ENCODE measurements at places on chromosomes 7 and 10. TPM values are rescaled to one million over a fixed set of nuclear protein-coding genes. Genes with fewer than 3 reads are reported as not detected.

The CLRN3 gene
- not detected for total RNA-seq

DNA sequence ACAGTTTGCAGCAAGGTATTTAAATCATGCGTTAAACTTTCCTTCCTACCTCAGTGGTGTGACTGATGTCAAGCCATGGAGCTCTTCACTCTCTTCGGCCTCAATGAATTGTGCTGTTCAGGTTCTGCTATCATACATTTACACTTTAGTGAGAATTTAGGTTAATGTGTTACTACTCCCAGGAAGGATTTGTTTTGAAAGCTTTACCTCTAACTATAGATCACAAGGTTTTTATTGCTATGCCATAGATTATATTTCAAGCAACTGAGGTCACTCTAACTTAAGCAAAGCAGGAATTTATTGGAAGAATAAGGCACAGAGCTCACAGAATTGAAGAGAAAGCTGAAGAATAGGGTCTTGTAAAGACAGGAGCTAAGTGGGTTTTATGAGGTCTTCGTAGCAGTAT is 11.0 kb upstream of the ADD3 start:
- no peak for DNase-seq

The PIP gene
- total RNA-seq, result not detected

The LIPJ gene
- not detected for total RNA-seq

The MYL10 gene
- not detected for total RNA-seq

DNA sequence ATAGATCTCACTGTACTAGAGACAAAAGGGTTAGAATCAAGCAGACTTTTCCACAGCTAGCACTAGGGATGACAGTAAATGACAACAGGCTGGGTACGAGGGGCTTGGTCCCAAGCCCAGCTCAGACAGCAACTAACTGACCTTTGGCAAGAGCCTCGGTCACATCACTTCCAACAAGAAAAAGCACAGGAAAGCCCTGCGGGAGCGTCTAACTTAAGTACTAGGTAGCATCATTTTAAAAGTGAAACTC is 22.8 kb downstream of the CALML3 start:
- no peak for DNase-seq

DNA sequence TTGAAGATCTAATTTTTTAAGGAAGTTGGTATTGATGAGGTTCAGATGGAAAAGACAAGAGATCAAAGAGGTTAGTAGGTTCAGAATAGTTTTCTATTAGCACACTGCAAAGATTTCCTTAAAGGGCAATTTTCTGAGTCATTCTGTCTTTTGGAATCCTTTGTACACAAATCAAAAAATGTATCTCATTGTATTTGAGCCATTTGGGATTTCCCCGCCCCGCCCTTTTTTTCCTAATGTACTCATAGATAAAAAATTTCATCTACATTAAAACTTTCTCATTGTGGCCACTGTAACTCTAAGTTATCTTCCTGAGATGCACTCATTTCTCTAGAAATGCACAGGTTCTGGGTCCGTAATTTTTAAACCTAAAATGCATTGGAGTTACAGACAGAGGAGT is 12.1 kb downstream of the GIMAP6 start:
- DNase-seq, result peak; percentile 51

GRCh38 chr10:96292971-96293920 is 11.0 kb upstream of the DNTT start:
- no peak for DNase-seq

DNA sequence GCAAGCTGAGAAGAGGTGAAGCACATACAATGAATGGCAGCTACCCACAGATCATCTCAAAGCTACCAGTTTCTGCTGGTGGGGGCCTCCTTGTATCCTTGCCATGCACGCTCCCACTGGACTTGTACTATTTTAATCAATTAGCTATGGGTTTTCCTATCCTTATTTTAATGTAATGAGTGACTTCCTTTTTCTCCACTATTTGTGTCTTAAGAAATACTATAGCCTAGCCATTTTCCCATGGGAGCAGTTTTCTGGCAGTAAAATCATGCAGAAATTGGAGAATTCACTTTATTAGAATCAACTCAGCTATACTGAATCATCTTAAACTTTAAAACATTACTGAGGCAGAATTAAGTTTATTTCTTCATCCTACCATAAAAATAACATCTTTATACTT is 73.5 kb downstream of the CTNNA3 start:
- no peak for DNase-seq

- no peak for DNase-seq
Measured at GRCh38 chr10:121309164-121309563, 289.1 kb downstream of the FGFR2 start.

- DNase-seq, result no peak
Measured at GRCh38 chr7:137245890-137246289, 97.6 kb downstream of the PTN start.

DNA sequence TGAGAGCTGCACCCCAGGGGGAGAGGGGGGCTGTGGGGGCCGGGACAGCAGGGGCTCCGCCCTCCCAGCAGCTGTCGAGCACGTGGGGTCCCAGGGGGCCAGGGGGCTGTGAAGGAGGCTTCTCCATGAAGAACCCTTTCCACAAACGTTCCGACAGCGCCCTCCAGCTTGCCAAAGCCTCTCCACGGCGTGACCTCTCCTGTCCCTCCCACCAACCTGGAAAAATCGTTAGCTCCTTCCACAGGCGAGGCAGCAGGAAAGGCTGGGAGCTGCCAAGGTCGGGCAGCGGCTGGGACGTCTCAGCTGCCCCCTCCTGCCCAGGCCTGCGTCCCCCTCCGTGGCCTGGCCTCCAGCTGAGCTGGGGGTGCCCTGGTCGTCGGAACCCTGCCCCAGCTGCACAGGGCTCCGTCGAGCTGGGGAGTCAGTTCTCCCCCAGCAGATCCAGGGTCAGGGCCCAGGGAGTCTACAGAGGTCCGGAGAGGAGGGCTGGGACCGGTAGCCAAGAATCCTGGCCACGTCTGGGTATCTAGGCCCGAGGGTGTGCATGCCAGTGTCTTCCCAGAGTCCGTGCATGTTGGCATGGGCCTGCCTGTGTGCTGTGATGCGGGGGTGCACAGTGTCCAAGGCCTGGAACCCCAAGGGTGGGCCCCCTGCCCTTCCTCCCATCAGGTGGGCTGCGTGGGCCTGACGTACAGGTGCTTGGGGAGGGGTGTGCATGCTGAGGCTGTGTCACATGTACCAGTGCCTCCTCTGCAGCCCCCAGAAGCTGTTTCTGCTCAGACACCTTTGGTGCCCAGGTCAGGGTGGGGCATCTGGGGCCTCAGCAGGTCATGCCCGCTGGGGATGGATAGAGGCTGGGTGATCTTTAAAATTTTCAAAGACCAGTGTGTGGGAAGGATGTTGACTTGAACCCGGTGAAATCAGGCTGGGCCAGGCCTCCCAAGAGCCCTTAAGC is 66.5 kb downstream of the UNCX start:
- no peak for DNase-seq

GRCh38 chr7:135620980-135621850 is 41.1 kb upstream of the STMP1 start:
- peak; percentile 41 for DNase-seq

GRCh38 chr7:52648872-52649271 is 386.6 kb upstream of the POM121L12 start:
- DNase-seq, result no peak

GRCh38 chr10:37976880-37977203 is 395 bp upstream of the ZNF25 start:
- no peak for DNase-seq

The ZNF22 gene
- 37.6 TPM for total RNA-seq

DNA sequence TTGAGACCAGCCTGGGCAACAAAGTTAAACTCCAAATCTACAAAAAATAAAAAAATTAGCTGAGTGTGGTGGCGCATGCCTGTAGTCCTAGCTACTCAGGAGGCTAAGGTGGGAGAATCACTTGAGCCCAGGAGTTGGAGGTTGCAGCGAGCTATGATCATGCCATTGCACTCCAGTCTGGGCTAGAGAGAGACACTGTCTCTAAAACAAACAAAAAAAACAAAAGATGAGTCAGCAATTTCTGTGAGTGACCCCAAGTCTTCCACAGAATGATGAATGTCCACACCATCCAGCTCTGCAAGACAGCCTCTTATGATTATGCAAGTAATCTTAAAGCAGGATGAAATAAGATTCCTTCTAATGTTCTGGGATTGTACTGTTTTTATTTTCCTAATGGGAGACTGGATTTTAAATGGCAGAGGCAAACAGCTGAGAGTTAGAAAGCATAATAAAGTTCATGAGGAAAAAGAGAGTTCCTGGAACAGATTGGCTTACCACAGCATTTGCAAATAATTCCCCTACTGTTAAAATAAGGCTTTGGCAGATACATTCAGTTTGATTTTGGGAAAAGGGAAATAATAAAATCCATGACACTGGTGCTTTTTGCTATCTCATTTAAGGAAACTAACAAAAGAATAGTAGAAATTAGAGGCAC is 18.9 kb upstream of the PRKAR2B start:
- DNase-seq, result no peak

The ADRB1 gene
- 0.40 TPM for total RNA-seq

GRCh38 chr10:11335167-11335652 is 276.2 kb downstream of the USP6NL start:
- DNase-seq, result no peak

The TRIM74 gene
- total RNA-seq, result not detected

The HSPA12A gene
- 0.07 TPM for total RNA-seq

DNA sequence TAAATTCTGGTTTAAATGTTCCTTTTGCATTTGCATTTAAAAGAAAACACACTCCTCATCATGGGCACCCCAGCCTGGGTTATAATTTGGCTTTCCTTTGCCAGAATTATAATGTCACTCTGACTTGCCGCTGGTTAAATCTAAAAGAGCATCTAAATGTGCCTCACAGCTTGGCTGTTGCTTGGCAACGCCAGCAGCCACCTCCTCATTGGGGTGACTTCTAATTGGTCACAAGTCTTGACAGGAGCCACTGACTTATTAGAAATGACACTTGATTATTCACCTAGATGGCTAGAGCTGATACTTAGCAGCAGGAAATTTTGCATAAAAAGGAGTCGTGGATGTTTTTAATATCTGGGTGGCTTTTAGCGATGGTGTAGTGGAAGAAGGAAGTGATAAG is 114.3 kb downstream of the TBXAS1 start:
- no peak for DNase-seq

The EPHA1 gene
- 2.8 TPM for total RNA-seq

The SPAG6 gene
- total RNA-seq, result not detected

- DNase-seq, result no peak
Measured at GRCh38 chr7:116113310-116113709, 82.7 kb upstream of the TFEC start.

The HTR5A gene
- total RNA-seq, result not detected

DNA sequence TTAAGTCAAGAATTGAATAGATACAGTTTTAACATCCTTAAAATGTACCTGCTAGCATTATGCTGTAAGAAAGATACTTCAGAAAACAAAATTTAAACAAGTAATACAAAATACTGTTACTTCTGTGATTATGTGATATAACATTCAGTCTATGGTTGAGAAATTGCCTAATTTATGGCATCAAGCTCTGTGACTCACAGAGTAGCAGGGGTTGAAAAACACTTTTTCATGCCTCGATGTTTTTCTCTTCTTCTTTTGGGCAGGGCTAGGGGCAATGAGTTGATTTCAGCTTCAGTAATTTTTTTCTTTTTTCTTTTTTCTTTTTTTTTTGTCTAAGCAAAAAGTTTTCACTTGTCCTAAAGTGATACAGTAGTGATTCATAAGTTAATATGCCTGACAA is 209.2 kb downstream of the MBL2 start:
- DNase-seq, result no peak

GRCh38 chr7:139916717-139917395 is 87.8 kb downstream of the TBXAS1 start:
- DNase-seq, result peak; percentile 54

DNA sequence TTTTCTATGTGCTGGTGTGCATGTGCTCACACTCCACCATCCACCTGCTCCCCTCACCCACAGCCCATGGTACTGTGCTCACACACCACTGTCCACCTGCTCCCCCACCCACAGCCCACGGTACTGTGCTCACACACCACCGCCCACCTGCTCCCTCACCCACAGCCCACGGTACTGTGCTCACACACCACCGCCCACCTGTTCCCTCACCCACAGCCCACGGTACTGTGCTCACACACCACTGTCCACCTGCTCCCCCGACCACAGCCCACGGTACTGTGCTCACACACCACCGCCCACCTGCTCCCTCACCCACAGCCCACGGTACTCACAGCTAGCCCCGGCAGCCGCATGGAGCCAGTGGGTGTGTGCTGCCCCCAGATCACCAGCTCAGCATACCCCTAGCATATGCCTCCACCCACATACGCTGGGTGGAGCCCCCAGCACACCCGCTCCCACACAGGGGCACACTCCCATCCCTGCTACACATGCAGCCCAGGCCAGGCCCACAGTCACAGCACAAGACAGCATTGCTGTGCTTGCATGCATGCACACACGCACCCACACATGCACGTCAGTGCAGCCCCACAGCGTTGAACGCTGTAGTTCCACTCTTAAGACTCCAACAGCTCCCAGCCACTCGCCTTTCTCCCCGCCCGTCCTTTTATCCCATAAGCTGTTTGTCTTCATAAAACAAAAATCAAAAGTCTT is 62.0 kb downstream of the PAX2 start:
- DNase-seq, result no peak

- no peak for DNase-seq
Measured at GRCh38 chr10:12193193-12193592, 2.5 kb downstream of the NUDT5 start.

The PNLIPRP3 gene
- total RNA-seq, result not detected

The TMEM168 gene
- 15.2 TPM for total RNA-seq

DNA sequence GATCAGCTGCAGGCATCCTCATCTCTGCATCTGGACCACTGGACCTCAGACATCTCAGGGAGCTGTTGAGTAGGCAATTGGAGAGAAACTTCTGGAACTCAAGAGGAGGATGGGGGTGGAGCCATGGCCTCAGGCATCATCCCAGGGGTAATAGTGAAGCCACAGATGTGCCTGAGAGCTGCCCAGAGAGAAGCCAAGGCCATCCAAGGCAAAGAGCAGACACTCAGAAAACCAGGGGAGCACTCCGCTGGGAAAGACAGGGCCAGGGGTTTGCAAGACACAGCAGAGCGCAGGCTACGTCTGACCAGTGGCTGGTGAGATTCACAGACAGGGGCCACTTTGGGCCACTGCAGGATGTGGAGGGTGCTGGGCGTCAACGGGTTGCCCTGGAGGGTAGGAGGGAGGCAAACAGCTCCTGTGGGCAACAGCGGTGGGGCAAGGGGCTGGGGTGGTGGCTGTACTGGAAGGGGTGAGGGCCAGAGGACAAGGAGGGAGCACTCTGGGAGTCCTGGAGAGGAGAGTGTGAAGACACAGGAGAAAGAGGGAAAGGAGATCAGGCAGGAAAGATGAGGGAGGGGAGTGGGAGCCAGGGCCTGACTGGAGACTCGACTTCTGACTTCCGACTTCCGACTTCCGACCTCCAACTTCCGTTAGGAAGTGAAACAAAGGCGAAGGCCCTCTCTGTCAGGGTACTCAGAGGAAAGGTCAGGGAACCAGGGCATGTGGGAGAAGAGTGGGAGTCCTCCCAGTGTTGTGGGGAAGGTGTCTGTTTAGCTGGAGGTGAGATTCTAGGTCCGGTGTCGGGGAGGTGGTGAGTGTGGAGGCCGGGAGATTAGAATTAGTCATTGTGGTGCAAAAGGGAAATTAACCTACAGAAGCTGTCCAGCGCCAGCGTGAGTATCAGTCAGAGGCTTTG is 69.7 kb upstream of the ANTXRL start:
- no peak for DNase-seq

Measured in activated CD8-positive, alpha-beta T cell treated with anti-CD3 and anti-CD28 coated beads for 36 hours (primary cell).